Cardiac fibroblast (primary cell): ENCODE measurements at places on chromosomes 4 and X.

GRCh38 chr4:169099771-169100180 lies 89.7 kb upstream of the CBR4 start:
- peak; percentile 67 for DNase-seq

- DNase-seq, result no peak
These were observed 85.1 kb downstream of the ARAP2 start for GRCh38 chr4:36159208-36159607.

DNA sequence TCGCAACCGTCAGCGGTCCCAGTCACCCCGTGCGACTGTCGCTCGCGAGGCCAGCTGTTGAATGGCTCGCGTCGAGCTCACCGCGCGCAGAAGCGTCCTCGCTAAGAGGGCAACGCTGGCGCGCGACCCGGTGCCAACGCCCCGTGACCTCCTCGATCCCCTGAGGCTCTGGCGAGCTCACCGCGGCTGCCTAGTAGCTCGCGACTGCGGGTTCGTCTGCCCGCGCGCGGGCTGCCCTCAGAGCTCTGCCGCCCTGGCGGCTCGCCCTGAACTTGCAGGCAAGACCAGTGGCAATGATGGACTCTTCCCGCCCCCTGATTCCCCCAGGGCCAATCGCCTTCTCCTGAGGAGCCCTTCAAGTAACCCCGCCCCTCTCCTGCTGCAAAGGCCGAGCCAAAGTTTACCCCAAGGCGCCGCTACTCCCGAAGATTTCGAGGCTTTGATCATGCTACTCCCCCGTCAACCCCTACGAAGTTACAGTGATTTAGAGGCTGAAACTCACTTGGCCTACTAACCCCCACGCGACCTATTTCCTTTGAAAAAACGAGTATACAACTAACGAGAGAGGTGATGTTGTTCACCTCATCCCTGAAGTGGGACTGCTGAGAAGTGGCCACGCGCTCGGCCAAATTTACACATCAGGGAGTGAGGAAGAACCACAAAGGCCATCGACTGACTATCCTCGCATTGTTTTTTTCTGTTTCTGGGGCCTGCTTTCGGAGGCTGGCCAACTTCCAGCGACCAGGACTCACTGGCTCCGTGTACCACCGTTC lies 37.5 kb downstream of the PGRMC1 start:
- peak; percentile 51 for DNase-seq

DNA sequence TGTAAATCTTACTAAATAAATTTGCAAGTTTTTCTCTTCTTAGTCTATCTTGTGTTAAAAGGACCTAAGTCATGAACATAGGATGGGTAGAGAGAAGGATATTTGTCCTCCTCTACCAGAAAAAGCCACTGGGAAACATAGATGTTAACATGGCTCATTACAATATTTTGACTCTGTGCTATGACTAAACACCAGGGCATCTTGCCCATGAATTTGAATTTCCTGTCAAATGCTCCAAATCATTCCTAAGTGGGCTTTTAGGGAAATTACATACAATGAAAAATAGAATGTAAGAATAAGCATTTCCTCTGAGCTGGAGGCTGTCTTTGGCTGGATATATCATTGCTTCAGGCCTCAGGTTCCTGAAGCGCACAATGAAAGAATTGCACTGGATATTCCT lies 39.1 kb downstream of the ANOS1 start:
- DNase-seq, result peak; percentile 52

DNA sequence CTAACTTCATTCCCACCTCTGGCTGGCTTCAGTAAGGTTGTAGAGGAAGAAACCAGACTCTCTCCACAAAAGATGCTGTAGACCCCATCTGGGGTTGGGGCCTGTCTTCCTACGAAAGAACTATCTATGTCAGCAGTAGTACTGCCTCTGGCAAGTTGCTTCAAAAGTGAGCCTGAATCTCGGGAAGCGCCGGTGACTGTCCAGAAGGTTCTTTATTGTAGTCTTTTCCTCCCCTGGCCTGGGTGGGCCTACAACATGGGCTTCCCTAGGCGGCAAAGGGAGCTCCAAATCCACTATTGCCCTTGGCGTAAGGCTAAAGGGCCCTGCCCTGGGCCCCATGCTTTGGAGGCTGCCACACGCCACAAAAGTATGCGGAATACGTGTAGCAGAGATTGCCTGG lies 38.6 kb upstream of the NYX start:
- DNase-seq, result no peak

DNA sequence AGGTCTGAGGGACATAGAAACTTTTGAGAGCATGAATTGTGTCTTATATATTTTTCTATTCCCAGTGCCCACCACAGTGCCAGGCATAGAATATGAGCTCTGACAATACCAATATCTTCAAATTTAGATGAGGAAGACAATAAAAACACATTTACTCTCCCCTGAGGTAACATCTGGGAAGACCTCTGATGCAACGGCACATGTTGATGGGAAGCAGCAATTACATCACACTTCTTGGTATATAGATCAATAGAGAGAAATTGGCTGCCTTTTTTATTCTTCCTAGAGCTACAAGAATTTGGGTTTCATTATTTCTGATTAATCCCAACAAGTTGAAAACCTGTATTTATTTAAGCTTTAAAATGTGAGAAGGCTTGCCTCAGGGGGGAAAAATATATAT lies 67.4 kb upstream of the SMAD1 start:
- no peak for DNase-seq
